ENCODE measurements at places on chromosomes 4 and X. TPM values are rescaled to one million over a fixed set of nuclear protein-coding genes. Genes with fewer than 3 reads are reported as not detected.

GRCh38 chrX:43580621-43581020 lies 75.5 kb upstream of the MAOA start:
- H3K4me1 ChIP-seq: peaks cover 4% of the 10 kb centered on the region
- no peaks in the 10 kb centered on the region for H3K27me3 ChIP-seq
- no peak overlapping the region for H3K27ac ChIP-seq
- H3K36me3 ChIP-seq: no peaks in the 10 kb centered on the region
- no peak overlapping the region for H3K4me3 ChIP-seq

GRCh38 chr4:19969492-19969891 lies 282.2 kb upstream of the SLIT2 start:
- H3K36me3 ChIP-seq: no peaks in the 10 kb centered on the region
- no peak overlapping the region for H3K27ac ChIP-seq
- DNase-seq: no peak
- H3K4me3 ChIP-seq: no peak overlapping the region

The MCUB gene
- 16.4 TPM for total RNA-seq

DNA sequence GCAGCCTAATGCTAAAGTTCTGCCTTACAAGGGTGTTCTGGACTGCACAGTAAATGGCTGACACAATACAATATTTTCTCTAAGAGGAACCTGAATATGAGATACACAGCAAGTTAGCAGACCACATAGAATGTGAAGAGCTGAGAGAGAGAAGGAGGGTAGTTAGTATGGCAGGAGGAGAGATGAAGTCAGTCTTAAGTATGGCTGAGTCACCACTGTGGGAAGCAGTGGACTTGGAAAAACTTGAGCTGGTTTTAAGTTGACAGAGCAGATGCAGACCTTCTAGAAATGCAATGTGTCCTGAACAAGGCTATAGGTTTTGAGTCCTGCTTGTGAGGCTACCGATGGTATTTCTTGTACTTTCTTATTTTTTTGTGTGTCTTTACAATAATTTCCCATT lies 172.5 kb downstream of the SH2D1A start:
- H3K27ac ChIP-seq: no peak overlapping the region
- no peaks in the 10 kb centered on the region for H3K36me3 ChIP-seq
- no peaks in the 10 kb centered on the region for H3K4me1 ChIP-seq

GRCh38 chr4:56768316-56768715 lies 53.2 kb downstream of the SPINK2 start:
- no peaks in the 10 kb centered on the region for H3K4me1 ChIP-seq
- H3K36me3 ChIP-seq: no peaks in the 10 kb centered on the region
- no peaks in the 10 kb centered on the region for H3K27me3 ChIP-seq
- no peak overlapping the region for H3K4me3 ChIP-seq
- no peak for DNase-seq
- no peak overlapping the region for H3K27ac ChIP-seq

DNA sequence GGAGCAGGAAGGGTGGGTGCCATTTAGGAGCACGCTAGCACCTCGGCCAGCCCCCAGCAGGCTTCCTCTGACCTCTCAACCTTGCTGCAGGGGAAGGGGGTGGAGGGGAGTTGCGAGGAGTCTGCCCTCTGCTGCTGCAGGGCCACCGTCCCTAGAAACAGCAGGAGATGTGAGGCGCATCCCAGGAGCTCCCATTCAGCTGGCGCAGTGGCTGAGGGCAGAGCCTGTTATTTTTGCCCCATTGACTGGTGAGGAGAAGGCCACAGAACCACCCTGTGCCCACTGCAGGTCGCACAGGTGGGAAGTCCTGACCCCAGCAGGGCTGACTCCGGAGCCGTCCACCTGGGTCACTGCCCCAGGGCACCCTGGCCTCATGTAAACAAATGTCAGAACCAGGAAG lies 8.0 kb downstream of the PDE6B start:
- H3K4me3 ChIP-seq: no peak overlapping the region
- H3K4me1 ChIP-seq: no peaks in the 10 kb centered on the region
- no peak overlapping the region for H3K27ac ChIP-seq

The MAMLD1 gene
- total RNA-seq: 2.3 TPM

GRCh38 chrX:40016749-40017148 lies 81.0 kb downstream of the BCOR start:
- H3K27me3 ChIP-seq: no peaks in the 10 kb centered on the region
- DNase-seq: no peak
- H3K27ac ChIP-seq: no peak overlapping the region

The SPANXC gene
- total RNA-seq: not detected

GRCh38 chrX:36978886-36979285 lies 29.3 kb upstream of the FAM47C start:
- H3K4me1 ChIP-seq: no peaks in the 10 kb centered on the region
- no peak overlapping the region for H3K4me3 ChIP-seq
- no peak overlapping the region for H3K27ac ChIP-seq
- no peak for DNase-seq
- no peaks in the 10 kb centered on the region for H3K36me3 ChIP-seq
- H3K27me3 ChIP-seq: no peaks in the 10 kb centered on the region

DNA sequence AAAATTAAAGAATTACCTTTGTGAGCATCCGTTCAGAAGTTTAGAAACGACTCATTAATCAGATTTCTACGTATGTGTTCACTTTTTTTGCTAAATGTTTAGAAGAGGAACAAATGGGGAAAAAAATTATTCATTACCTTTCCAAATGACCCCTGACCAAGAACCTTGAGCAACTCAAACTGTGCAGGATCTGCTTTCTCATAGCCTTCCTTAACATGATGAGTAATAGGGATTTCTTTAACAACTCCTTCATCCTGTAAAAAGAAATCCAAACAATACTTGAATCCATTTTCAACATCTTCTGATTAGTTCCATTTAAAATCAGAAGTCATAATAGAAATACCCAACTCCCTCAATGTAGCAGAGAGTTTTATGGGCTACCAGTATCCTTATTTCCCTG lies 32.1 kb downstream of the RPS6KA6 start:
- no peak overlapping the region for H3K4me3 ChIP-seq
- H3K4me1 ChIP-seq: no peaks in the 10 kb centered on the region
- no peak overlapping the region for H3K27ac ChIP-seq

The VEGFD gene
- total RNA-seq: 6.0 TPM

DNA sequence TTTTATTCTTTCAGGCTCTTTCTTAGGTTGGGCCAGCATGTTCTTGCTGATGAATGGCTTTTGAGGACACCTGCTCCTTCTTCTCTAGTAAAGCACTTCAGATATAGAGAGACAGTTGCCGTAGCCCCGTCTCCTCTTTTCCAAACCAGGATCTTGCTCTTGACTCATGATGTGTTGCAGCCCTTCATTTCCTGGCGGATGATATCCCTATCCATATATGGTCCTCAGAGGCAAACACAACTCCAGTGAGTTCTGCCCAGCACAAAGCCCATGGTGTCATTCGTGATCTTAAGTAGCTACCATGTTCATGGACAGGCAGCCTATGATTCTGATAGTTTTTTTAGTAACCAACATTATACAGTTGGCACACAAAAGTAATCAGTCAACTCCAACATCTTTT lies 59.8 kb upstream of the ACSL1 start:
- DNase-seq: no peak
- no peaks in the 10 kb centered on the region for H3K36me3 ChIP-seq
- H3K27ac ChIP-seq: no peak overlapping the region
- H3K27me3 ChIP-seq: no peaks in the 10 kb centered on the region
- no peaks in the 10 kb centered on the region for H3K4me1 ChIP-seq
- no peak overlapping the region for H3K4me3 ChIP-seq

- H3K4me1 ChIP-seq: no peaks in the 10 kb centered on the region
- no peaks in the 10 kb centered on the region for H3K36me3 ChIP-seq
- no peak overlapping the region for H3K4me3 ChIP-seq
- no peaks in the 10 kb centered on the region for H3K27me3 ChIP-seq
Measured at GRCh38 chr4:41155194-41155830, 59.0 kb downstream of the APBB2 start.

GRCh38 chrX:153397256-153397960 lies 3.7 kb downstream of the PNMA6E start:
- no peak for DNase-seq
- H3K4me3 ChIP-seq: no peak overlapping the region
- no peaks in the 10 kb centered on the region for H3K27me3 ChIP-seq

DNA sequence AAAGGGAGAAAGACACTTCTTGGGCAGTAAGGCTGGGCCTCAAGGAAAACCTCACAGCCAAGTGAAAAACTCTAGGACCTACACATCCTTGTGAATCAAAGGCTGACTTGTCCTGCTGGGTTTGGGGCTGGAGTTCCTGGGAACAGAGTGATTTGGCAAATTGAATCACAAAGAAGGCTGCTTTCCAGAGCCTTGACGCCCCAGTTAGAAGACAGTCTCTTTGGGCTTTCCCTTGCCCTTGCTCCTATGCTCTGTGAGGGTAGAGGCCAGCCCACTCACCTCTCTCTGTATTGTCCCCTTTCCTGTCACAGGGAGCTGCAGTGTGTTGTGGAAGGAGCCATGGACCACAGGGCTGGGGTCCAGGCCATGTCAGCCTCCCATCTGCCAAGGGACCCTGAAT lies 9.6 kb downstream of the AMER1 start:
- H3K4me1 ChIP-seq: no peaks in the 10 kb centered on the region
- no peaks in the 10 kb centered on the region for H3K27me3 ChIP-seq
- H3K36me3 ChIP-seq: no peaks in the 10 kb centered on the region
- H3K4me3 ChIP-seq: no peak overlapping the region
- no peak for DNase-seq

- DNase-seq: no peak
- H3K4me1 ChIP-seq: no peaks in the 10 kb centered on the region
- H3K27ac ChIP-seq: no peak overlapping the region
Measured at GRCh38 chr4:104751468-104751867, 256.8 kb upstream of the CXXC4 start.

DNA sequence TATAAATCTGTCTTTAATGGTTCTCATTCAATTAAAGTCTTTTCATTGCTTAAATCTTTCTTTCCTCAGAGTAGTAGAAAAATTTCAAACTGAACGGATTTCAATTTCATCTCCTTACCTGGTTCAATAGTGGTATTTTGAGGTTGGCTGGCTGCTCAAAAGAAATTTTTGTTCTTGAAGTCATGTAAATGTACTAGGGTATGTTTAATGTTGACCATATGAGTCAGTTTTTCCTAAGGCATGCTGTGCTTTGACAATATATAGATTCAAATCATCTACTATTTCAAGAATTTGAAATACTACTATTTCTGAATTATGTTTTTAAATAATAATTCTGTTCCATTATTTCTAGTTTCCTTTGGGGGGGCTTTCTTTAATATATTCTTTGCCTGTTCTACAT lies 105.5 kb downstream of the PACRGL start:
- DNase-seq: no peak
- H3K4me3 ChIP-seq: no peak overlapping the region
- no peaks in the 10 kb centered on the region for H3K4me1 ChIP-seq
- H3K27me3 ChIP-seq: no peaks in the 10 kb centered on the region
- no peaks in the 10 kb centered on the region for H3K36me3 ChIP-seq

The CXCL11 gene
- not detected for total RNA-seq

DNA sequence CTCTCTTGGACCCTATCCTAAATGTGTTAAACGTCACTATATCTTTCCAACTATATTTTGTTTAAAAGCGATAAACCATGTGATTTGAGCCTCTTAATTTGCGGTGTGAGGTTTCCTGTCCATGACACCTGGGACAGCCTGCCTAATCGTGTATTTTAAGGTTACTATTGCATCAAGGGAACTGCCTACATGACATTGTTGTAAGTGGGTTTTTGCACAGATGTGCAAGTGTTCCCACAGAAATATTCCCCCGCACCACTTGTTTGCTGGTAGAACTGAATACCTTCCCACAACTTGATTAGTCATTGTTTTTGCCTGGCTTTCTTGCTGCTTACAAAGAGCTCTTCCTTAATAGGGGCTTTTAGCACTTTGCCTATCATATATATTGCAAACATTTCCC lies 5.1 kb upstream of the FAM184B start:
- H3K4me1 ChIP-seq: no peaks in the 10 kb centered on the region
- H3K36me3 ChIP-seq: no peaks in the 10 kb centered on the region
- H3K4me3 ChIP-seq: no peak overlapping the region
- no peak for DNase-seq
- no peak overlapping the region for H3K27ac ChIP-seq

- no peak overlapping the region for H3K27ac ChIP-seq
- no peaks in the 10 kb centered on the region for H3K4me1 ChIP-seq
- no peak overlapping the region for H3K4me3 ChIP-seq
- no peak for DNase-seq
Measured at GRCh38 chr4:41339812-41340809, 83.4 kb downstream of the UCHL1 start.

The NLRP2B gene
- 0.16 TPM for total RNA-seq

The ZCCHC18 gene
- total RNA-seq: 5.2 TPM

- no peaks in the 10 kb centered on the region for H3K4me1 ChIP-seq
- H3K4me3 ChIP-seq: no peak overlapping the region
- no peaks in the 10 kb centered on the region for H3K27me3 ChIP-seq
- H3K36me3 ChIP-seq: no peaks in the 10 kb centered on the region
- DNase-seq: no peak
- no peak overlapping the region for H3K27ac ChIP-seq
Measured at GRCh38 chr4:96471956-96472867, 632.3 kb downstream of the PDHA2 start.

DNA sequence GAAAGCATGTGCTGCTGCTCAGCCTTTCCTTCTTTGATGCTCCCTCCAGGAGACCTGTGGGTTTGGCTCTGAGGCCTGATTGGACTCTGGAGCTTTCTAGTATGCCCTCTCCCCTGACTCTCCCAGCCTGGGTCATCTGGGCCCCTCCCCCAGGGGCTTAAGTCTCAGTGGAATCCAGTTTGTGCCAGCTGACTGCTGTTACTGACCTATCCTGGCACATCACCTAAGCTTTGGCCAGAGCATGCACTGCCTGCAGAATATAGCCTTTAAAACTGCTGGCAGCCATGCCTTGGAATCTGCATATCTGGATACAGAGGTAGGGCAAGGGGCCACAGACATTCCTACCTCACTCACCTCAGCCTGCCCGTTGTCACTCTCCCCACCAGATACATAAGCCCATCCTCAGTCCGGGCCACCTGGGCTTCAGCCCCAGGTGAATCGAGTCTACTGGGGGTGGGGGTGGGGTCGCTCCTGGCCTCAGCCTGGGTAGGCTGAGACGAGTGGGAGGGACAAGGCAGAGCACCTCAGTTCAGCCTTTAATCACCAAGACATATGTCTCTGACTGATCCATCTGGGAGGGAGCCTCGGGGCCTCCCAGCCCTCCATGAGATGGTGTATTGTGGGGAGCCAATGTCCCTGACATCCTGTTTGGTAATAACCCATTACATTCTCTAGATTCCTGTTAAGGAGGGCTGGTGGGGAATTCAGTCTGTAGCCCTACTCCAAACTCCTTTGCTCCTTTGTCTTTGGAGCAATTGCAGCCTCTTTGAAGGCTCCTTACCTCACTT lies 61.2 kb downstream of the STARD8 start:
- H3K36me3 ChIP-seq: no peaks in the 10 kb centered on the region
- H3K27ac ChIP-seq: no peak overlapping the region
- no peaks in the 10 kb centered on the region for H3K4me1 ChIP-seq
- H3K27me3 ChIP-seq: no peaks in the 10 kb centered on the region
- H3K4me3 ChIP-seq: no peak overlapping the region

Measured in breast epithelium (tissue), 4 donors.